ENCODE measurements at places on chromosomes 7 and 10. TPM values are rescaled to one million over a fixed set of nuclear protein-coding genes. Genes with fewer than 3 reads are reported as not detected.

The PON1 gene
- 1.8 TPM for polyA plus RNA-seq

The ARMC3 gene
- 0.30 TPM for polyA plus RNA-seq

DNA sequence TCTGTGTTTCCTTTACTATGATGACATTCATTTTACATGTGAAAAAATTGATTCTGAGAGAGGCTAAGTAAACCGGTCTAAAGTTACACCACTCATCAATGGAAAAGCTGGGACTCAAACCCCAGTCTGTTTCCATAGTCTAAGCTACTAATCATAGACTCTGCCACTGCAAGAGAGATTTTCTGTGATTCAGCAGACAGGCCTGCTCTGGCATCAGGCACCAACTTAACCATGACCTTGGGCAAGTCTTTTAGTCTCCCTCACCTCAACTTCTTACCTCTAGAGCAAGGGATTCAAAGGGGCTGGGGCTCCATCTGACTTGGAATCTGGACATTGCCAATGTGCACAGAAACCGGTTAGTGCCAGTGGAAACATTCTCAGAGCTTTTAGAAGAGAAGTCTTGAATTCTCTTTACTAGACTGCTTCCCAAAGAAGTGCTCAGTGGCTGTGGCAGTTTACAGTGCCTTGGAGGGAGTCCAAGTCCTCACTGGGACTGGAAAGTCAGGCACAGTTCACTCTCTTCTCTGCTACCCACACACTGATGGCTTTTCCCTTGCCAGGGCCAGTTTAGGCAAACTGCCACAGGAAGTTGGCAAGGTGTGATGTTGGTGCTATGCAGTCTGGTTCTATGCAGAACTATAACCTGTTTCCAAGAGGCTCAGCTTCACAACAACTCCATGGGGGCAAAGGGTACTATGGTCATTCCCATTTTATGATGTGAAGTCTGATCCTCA lies 4.5 kb upstream of the BLNK start:
- no peak for DNase-seq

- DNase-seq = peak; percentile 89
These were observed at the start of gene ASL for GRCh38 chr7:66075590-66076461. ASL (plus strand) TSS chr7:66075819; CDS start chr7:66076082, 263 bp downstream.

DNA sequence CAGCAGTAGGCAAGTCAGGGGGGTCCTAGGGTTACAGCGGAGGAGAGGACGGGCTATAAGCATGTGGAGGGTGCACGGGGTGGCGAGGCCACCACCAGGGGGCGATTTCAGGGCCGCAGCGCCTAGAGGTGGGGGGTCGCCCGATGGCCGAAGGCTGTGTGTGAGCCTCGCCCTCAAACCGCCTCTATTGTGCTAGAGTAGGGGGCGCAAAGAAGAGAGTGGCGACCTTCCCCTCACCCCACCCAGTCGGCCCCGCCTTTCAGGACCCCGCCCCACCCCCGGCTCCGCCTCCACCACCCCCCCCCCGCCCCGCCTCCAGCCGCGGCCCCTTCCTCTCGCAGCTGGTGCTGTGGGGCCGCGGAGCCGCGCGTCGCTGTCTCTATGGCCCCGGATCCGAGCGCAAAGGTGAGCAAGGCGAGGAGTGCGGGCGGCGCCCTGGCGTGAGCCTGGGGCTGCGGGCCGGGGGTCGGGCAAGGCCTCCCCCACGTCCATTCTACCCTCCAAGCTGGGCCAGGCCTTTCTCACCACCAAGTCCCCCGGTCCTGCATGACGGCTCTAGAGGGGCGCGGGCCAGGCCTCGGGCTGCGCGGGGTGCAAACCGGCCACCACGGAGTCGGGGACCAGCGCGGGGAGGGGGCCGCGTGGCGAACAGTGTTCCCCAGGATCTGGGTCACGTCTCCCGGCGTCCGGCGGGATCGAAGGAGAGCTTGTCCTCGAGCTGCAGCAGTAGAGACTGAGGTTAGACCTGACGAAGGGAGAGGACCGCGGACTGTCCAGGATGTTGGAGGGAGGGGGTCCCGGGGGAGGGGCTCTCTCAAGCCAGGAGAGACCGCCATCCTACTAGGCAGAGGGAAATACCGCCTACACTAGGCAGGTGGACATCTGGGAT lies at the start of gene SEMA4G:
Gene SEMA4G (plus strand): TSS at position 318 of the 889 bp plus-strand sequence. CDS start 3,409 bp downstream, outside the sequence.
- DNase-seq = peak; percentile 79

- no peak for DNase-seq
These were observed 6.8 kb upstream of the MSMB start for GRCh38 chr10:46052791-46053375.

GRCh38 chr7:90582164-90582563 lies 14.0 kb upstream of the CDK14 start:
- DNase-seq = no peak

- peak; percentile 62 for DNase-seq
These were observed 75.8 kb downstream of the PODXL start for GRCh38 chr7:131480384-131481315.
